GM12878 (cell line): ENCODE measurements at places on chromosomes 7 and 10. TPM values are rescaled to one million over a fixed set of nuclear protein-coding genes. Genes with fewer than 3 reads are reported as not detected.

LRRC4 gene
- polyA plus RNA-seq, result 0.15 TPM in 1 of 2 replicates, not detected in the other

IGF2BP3 gene
- polyA plus RNA-seq, result 15.0 and 15.8 TPM in 2 replicates

CDHR1 gene
- polyA plus RNA-seq, result 0.15 and 0.28 TPM in 2 replicates

- no peak for DNase-seq
Measured at GRCh38 chr7:134919240-134919641, 67.1 kb upstream of the AGBL3 start.

GRCh38 chr10:44939691-44940401 is 19.8 kb upstream of the RASSF4 start:
- no peak for DNase-seq

DNA sequence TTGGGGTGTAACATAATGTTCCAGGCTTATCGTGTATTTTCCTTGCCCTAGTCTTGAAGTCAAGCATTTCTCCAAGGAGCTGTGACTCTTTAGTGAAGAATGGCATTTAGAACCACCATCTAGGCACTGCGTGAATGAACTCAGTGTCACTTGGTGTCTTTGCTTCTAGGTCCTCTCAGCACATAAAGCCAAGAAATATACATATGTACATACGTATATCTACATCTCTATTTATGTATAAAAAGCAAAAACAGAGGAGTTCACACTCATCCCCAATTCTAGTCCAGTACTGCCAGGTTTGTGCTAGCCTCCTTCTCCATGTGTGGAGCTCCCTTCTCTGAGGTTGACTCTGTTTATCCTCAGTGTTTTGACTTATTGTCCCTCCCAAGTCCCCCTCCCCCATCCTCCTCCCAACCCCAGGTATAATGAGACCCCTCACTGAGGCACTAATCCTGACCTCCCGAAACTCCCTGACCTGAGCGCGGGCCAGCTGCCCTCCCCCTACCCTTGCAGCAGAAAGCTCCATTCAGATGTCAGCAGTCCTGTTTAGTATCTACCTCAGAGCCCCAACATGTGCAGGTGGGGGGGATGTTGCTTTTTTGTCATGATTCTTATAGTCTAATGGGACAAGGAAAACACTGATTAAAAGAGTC is 61.5 kb downstream of the GDI2 start:
- no peak for DNase-seq

GRCh38 chr7:106415433-106415832 is 130.7 kb upstream of the NAMPT start:
- DNase-seq, result no peak

- DNase-seq, result no peak
Measured at GRCh38 chr10:112059220-112059619, 124.3 kb downstream of the GPAM start.

GRCh38 chr7:149880638-149881311 is 7.0 kb downstream of the ATP6V0E2 start:
- no peak for DNase-seq

DNA sequence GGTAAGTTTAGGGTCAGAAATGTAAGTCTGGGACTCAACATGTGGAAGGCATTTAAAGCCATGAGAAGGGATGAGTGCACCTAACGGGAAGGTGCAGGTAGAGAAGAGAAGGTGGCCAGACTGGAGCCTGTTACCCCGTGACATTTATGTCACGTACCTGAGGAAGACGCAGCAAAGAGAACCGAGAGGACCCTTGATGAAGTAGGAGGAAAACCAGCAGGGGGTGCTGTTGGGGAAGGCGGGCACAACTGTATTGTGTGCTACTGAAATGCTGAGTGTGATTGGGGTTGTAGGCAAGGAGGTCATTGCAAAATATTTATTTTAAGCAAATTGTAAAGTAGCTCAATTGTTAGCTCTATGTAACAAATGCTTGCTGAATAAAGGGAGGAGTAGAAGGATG is 338.2 kb upstream of the PRKCQ start:
- DNase-seq, result no peak

- no peak for DNase-seq
Measured at GRCh38 chr10:132677473-132678227, 108.3 kb downstream of the NKX6-2 start.
